ENCODE measurements at places on chromosomes 4 and X.

DNA sequence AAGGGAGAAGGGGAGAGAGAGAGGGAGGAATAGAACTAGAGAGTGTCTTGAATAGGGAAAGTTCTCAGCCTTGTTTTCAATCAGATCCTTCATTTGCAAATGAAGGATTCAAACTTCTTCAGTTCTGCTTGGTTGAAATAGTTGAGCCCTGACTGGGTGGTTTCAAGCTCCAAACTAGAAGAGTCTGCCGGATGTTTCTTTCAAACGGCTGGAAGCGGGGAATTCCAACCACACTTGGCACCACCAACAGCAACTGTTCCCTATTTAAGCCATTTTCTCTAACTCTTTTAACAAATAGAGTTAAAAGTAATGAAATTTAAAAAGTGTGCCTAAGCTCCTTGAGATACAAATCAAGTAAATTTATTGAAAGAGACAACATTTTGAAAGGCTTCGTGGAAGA, 67.5 kb upstream of the DDX60 start:
- DNase-seq = no peak

- no peak for DNase-seq
These were observed 1.2 kb upstream of the QDPR start for GRCh38 chr4:17512973-17513665.

DNA sequence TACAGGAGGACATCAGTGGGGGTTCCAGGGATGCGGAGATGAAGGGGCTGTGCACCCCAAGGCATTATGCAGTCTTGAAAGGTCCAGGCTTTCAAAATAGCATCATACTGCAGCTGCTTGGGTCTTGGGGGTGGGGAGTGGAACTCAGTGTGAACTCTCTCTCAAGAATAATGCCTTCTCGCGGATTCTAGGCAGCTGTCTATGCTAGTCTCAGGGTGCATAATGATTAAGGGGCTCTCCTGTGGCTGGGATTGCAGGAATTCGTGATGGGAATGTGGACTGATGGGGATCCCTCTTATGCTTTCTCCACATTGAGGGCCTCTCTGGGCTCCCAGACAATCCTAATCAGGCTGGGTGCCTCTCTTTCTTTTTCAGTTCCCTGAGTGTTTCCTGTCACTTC, 172.2 kb upstream of the ARHGAP24 start:
- DNase-seq = no peak

DNA sequence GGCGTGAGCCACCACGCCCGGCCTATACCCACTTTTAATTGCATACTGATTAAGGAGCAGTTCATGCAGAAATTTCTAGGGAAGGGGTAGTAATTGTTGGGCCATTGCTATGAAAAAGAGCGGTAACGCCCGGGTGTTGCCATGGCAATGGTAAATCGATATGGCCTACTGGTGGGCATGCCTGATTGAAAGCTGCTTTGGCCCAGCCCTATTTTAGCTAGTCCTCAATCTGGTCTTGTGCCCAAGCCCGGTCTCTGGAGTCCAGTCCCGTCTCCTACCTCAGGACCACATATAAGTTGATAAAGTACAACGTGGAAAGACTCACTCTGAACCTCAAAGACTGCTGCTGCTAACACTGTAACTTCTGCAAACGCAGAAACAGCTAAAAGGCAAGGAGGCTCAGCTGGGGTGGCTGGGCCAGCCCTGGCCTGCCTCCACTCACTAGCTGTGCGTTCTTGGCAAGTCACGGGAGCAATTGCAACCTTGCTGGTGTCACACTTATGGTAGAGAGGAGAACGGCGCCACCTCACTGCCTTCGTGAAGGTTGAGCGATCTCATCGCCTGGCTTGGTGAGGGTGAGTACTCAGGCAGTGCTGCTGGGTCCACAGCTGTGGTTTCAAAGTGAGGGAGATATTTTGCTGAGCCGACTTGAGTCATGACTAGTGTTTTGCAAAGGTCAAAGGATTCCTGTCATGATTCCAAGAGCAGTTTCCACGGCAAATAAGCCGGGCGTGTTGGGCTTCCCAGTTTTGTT, 57.0 kb upstream of the GRPEL1 start:
- DNase-seq = no peak

DNA sequence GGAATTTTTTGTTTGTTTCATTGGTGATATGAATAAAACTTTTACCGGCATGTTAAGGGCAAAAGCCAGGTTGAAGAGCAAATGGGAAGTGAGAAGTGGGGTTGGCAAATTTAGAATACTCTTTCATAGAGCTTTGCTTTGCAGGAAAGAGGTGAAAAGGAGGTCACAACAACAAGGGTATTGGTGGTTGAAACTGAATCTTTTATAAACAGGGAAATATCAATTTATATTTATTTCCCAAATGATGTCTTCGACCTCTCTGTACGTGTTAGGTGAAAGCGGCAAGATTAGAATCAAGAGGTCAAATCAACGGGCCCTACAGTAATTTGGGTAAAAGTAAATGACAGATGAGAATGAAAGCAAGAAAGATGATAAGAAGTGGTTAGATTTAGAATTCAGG, 3.4 kb downstream of the SMR3A start:
- DNase-seq = no peak

- peak; percentile 60 for DNase-seq
These were observed 122.3 kb upstream of the TBL1X start for GRCh38 chrX:9342561-9343051.

GRCh38 chrX:51824061-51824460, 69.4 kb upstream of the MAGED1 start:
- no peak for DNase-seq

- peak; percentile 18 for DNase-seq
These were observed 461.4 kb downstream of the MID1IP1 start for GRCh38 chrX:39262641-39263040.

DNA sequence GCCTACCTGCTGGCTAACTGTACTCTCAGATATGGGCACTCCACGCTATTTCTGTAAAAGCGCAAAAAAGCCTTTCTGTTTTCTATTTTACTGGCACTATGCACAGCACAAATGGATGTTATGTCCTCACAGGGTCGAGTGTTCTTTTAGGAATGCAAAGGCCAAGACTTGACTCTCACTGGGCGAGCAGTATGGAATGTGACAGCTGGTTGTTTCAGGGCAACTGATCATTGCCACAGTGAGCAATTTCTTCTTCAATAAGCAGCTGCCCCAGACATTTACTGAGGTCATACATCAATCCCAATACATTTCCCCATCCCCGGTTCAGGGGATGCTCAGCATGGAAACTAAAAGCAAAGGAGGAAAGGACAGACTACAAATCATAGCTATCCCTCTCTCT, 58.2 kb downstream of the PDE5A start:
- no peak for DNase-seq

DNA sequence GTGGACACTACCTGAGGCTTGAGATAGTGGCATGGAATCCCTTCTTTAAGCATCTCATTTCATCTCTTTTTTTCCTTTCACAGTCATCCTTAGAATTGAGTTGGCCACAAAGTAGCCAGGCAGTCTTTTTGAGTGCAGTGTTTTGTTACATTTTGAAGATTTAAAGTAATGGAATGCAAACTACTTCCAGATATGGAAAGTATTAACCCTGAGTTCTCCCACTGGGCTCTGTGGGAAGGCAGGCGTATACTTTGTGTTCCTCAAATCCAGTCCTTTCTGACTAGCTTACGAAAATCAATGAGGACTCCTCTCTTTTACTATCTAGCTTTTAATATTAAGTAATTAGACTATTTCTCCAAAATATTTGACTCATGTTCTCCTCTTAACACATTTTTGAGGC, 29.9 kb downstream of the PCDH10 start:
- DNase-seq = no peak

- no peak for DNase-seq
These were observed 547 bp upstream of the PDGFRA start for GRCh38 chr4:54228546-54228945.

DNA sequence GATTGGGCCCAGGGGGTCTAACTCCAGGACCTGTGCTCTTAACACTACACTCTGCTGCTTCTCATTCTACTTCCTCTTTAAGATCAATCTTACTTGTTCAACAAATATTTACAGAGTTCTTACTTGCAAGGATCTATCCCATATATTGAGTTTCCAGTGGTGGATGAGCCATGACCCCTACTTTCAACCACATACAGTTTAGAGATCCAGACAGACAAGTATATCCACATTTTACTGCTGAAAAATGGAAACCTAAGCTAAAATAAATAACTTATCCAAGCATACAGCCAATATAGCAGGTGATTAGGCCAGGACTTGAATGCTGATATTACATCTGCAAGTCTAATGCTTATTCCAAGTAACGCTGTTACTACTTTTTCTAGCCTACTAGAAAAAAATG, 18.7 kb downstream of the TMEM150C start:
- no peak for DNase-seq

DNA sequence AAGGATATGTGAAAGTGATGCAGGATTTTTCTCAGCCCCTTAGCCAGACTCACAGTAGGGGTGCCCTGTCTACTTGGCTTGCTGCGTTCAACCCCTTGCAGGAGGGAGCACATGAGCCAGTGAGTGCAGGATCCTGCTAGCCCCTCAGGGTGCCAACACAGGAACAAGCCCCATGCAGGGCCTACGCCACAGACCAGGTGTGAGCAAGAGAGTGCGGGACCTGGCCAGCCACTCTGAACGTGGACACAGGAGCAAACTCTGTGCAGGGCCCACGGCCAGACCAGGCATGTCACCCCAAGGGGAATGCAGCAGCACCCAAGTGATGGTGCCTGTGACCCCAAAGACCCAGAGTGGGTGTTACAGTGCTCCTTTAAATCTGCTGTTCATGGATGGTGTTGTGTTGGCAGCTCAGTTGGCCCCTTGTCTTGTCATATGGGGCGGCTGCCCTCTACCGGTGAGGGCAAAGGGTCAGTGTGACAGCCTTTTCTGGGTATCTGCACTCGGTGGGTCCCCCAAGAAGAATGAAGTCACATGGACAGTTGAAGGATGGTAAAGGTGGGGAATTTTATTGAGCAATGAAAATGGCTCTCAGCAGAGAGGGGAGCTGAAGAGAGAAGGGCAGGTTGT, 188.4 kb upstream of the MAOA start:
- no peak for DNase-seq

DNA sequence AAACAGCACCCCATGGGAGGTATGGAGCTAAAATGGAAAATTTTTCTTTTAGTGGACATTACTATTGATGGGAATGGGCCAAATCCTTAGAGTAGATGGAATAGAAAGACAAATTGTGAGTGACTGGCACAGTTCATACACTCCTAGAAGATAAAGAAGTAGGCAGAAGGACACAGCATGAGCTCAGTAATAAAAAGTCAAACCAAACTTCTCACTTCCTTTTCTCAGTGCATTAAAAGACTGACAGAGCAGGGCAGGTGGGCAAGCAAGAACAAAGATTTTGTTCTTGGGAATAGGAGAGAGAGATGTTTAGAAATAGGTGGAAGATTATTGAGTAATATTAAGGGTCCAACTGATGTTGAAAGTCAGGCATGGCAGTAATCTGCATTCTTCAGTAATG, 132.5 kb downstream of the ATP10D start:
- DNase-seq = no peak

- no peak for DNase-seq
These were observed 306.0 kb downstream of the RPA4 start for GRCh38 chrX:97189668-97190067.

GRCh38 chr4:112677519-112678091, 40.7 kb downstream of the LARP7 start:
- DNase-seq = no peak

DNA sequence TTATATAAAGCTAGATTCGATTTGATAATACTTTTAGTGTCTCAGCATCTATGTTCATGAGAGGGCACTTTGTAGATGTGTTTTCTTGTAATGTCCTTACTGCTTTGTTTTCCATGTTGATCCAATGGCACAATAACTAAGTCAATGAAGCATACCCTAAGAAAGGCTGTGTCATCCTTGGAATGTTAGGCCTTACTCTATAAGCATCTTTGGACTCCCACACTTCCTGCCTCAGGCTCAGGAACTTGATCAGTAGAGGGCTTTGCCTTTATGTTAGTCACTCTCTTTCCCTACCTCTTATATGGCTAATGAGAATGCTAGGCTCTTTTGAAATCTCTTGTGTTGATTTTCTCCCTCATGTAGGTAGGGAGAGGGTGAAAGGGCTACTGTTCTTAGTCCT, 33.2 kb upstream of the EDA2R start:
- DNase-seq = no peak

- DNase-seq = no peak
These were observed 116.3 kb downstream of the BMP15 start for GRCh38 chrX:51026862-51027261.

DNA sequence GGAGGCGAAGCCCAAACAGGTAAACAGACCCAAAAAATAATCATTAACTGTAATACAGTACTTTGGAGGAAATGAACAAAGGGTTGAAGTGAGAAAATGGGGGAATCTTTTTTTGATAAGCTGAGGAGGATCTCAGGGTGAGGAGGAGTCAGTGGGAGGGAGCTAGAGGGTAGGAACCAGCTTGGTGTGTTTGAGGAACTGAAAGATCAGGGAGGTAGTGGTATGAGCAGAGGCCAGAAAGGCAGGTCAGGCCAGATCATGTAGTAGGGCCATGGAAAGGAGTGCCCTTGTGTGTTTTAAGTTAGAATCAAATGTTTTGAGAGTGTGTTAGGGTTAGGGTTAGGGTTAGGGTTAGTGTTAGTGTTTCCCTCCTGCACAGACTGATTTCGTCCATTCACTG, 48.8 kb downstream of the PPP2R2C start:
- no peak for DNase-seq

GRCh38 chr4:13162886-13163285, 321.3 kb downstream of the RAB28 start:
- no peak for DNase-seq

DNA sequence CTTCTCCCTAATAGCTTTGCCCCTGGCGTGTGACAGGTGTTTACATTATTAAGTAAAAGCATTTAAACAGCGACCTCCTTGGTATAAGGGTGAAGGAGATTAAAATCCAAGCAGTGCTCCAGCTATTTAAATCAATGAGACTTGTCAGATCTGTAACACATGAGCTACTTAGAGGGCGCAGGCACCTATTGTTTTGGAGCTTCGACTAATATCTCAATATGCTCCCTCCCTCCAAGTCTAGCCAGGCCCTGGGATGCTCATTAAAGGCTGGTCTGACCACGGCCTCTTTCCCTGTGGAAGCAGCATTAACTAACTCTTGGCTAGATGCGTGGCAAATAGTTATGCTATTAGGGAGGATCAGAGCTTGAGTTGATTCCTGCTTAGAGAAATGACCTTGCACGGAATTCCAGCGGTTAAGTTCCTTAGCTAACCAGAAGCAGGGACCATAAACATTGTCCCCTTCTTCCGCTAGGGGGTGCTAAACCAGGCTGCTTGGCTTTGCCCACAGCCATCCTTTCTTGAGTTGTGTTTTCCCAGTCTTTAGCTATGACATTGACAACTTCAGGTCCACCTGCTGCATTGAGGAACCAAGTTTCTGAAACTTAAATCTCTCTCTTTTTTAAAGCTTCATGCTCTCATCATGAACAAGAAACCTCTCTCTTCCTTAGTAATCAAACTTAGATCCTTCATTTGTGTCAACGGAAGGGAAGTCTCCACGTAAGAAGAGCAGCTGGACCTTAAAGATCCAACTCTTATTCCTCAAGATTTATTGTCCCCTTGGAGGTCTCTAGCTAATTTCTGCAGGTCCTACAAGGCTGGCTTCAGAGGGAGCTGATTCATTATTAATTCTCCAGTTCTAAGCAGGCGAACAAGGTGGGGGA, 80.7 kb upstream of the IGFBP7 start:
- DNase-seq = peak; percentile 47

Measured in activated CD4-positive, alpha-beta T cell treated with anti-CD3 and anti-CD28 coated beads for 48 hours (primary cell).